Stimulated activated CD8-positive, alpha-beta memory T cell treated with anti-CD3 and anti-CD28 coated beads, Interleukin-7, amount 100 ng/mL, for 48 hours (primary cell): ENCODE measurements at places on chromosomes 16 and 17.

GRCh38 chr17:81060416-81060815, 25.5 kb downstream of the BAIAP2 start:
- no peak for DNase-seq

GRCh38 chr16:50519602-50520001, 28.6 kb upstream of the NKD1 start:
- DNase-seq, result no peak

DNA sequence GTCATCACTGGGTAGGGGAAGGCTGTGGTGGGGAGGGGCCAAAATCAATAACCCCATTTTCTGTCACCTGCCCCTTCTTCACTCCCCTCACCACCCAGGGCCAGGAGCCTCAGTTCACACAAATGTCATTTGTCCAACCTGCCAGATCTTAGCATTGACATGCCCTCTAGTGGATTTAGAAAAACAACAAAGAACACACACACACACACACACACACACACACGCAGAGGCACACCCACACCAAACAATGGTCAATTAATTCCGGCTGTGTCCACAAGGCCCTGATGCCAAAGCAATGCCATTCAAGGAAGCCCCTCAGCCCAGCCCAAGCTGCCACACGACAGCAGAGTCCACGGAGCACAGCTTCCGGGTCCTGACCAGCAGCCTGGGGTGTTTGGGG, 68.4 kb downstream of the NOG start:
- DNase-seq, result no peak

- no peak for DNase-seq
These were observed 67.9 kb downstream of the IRX6 start for GRCh38 chr16:55391760-55392375.

DNA sequence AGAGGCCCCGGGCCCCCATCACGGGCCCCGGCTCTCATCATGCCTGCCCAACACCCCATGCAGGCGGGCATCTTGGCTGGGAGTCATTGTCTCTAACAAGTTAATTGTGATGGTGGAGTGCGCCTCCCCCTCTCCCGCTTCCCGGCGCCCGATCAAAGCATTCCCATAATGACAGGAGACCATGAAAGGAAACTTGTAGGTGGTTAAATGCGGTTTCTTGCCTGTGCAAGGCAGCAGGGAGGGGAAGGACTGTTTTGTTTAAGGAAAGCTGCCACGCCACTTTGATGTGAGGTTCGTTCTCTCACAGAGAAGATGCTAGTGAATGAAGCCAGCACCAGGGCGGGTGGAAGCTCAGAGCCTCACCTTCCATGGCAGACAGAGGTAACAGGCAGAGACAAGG, 45.4 kb downstream of the C16orf78 start:
- DNase-seq, result no peak

- no peak for DNase-seq
These were observed 57.9 kb downstream of the ARSG start for GRCh38 chr17:68349157-68349556.

- no peak for DNase-seq
These were observed 29.0 kb downstream of the MARCHF10 start for GRCh38 chr17:62778990-62779681.

GRCh38 chr16:23948949-23949411, 113.2 kb downstream of the PRKCB start:
- no peak for DNase-seq

- DNase-seq, result no peak
These were observed 224.7 kb upstream of the IRX3 start for GRCh38 chr16:54511222-54511731.
